Activated T-helper 1 cell treated with anti-CD3 and anti-CD28 coated beads, Interleukin-12 subunit alpha, Interleukin-12 subunit beta, Interleukin-2, Interleukin-4 antibody, amounts not matched to agents 30 ng/mL and 10 ng/mL and 1 ng/mL, durations not matched to agents 14 hours and 24 hours and 36 hours (primary cell): ENCODE measurements at places on chromosomes 5 and 9. TPM values are rescaled to one million over a fixed set of nuclear protein-coding genes. Genes with fewer than 3 reads are reported as not detected.

The SLC25A2 gene
- total RNA-seq: 0.20 and 0.57 TPM in 2 replicates

The ATP10B gene
- not detected in 2 replicates for total RNA-seq

The PRR7 gene
- 10.3 and 11.2 TPM in 2 replicates for total RNA-seq

GRCh38 chr5:110321117-110321516 is 405.4 kb downstream of the TMEM232 start:
- DNase-seq: no peak

GRCh38 chr5:174047472-174048099 is 2.1 kb downstream of the NSG2 start:
- DNase-seq: no peak
